ENCODE measurements at places on chromosomes 3 and 15.

GRCh38 chr3:58034738-58035523, 26.7 kb downstream of the FLNB start:
- DNase-seq, result no peak

GRCh38 chr3:127164615-127165014, 28.3 kb upstream of the PRR23E start:
- no peak for DNase-seq

DNA sequence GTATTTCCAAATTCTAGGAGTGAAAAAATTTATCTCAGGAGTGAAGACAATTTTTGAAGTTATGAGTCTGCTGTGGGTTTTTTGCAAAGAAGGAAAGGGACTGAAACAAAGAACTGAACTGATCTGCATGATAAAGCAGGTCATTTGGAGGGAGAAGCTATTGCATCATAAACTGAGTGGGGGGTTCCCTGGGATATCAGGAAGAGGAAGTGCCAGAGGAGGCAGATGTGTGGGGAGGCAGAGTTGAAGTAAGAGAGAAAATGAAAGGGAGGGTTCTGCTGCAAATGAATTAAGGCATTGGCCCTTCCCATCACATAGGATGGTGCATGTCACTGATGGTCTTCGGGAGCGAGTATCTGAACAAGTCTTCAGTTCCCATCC, 379.2 kb downstream of the VPS13C start:
- DNase-seq, result no peak

DNA sequence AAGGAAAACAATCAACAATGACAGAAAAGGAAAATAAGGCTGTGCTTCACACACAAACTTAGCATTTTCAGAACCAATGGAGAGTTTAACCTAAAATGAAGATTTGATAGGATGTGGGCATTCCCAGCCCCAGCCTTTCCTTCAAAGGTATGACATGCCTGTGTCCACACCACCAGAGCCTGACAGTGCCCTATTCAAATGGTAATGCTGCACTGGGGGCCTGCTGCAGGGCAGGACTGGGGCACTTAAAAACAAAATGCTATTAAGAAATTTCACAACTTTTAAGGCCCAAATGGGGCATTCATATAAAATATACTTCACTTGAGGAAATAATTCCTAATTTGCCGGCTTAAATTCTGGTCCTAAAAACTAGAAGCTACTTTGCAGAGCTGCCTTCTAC, 30.9 kb upstream of the TKT start:
- DNase-seq, result no peak

- DNase-seq, result no peak
Observed at GRCh38 chr3:160210341-160210740, 14.9 kb upstream of the C3orf80 start.

DNA sequence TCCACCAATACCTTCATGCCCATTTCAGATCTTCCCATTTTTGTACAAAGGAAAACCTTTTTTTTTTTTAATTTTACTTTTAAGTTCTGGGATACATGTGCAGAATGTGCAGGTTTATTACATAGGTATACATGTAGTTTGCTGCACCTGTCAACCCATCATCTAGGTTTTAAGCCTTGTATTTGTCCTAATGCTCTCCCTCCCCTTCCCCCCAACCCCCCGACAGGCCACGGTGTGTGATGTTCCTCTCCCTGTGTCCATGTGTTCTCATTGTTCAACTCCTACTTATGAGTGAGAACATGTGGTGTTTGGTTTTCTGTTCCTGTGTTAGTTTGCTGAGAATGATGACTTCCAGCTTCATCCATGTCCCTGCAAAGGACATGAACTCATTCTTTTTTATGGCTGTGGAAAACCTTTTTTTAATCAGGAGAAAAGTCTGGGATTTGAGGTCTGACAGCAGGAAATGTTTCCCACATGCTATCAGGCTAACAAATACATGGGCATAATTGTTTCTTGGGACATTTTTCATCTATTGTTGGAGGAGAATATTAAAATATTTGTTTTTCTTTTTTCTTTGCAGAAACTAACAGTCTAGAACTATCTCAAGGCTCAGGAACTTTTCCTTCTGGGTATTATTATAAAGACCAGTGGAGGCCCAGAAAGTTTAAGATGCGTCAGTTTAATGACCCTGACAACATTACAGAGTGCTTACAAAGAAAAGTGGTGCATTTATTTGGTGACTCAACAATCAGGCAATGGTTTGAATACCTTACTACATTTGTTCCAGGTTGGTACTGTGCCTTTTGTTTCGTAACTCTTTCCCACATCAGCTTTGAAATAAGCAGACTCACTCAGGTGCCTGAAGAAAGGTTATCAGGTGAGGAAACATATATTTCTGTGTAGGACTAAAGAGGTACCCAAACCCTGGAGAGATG, 32.8 kb upstream of the NFKBIZ start:
- DNase-seq, result no peak

GRCh38 chr15:77818484-77819047, 185.9 kb upstream of the LINGO1 start:
- DNase-seq, result no peak

DNA sequence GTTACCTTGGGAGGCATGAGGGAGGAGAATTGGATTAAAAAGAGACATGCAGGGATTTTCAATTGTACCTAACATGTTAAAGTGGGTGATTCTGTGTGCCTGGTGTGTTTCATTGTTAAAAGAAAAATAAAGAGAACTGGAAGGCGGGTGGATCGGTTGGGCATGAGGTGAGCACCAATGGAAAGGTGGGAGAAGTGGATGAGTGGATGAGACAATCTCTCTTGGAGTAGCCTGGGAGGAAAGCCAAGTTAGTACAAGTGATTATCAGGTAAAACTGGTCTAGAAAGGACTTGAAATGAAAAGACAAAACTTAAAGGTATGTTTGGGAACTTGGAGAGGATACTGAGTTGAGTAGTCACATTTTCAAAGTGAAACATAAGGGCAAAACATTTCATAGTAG, 12.1 kb downstream of the VEPH1 start:
- no peak for DNase-seq

- no peak for DNase-seq
Observed at GRCh38 chr3:4999531-5000184, 20.4 kb downstream of the BHLHE40 start.

GRCh38 chr3:45681221-45681620, 8.0 kb upstream of the SACM1L start:
- no peak for DNase-seq

DNA sequence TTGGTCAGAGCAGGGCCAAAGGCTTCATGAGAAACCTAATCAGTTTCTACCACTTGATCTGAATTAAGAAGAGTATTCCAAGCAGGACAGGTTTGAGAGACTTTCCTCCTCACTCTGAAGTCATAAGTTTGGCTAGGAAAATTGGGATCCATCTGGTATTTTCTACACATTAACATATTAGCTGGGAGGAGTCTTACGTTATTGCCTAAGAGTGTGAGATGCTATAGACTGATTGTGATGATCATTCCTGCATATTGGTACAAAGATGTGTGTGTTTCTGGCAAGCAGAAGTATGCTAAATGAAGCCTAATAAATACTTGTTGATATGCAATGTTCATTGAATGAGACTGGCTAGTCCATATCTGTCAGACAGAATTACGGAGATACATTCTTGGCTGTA, 73.5 kb upstream of the RASGRP1 start:
- no peak for DNase-seq

GRCh38 chr15:59168536-59168935, 38.1 kb upstream of the LDHAL6B start:
- peak; percentile 64 for DNase-seq

GRCh38 chr15:62894322-62895085, 148.0 kb upstream of the TPM1 start:
- DNase-seq, result peak; percentile 69

DNA sequence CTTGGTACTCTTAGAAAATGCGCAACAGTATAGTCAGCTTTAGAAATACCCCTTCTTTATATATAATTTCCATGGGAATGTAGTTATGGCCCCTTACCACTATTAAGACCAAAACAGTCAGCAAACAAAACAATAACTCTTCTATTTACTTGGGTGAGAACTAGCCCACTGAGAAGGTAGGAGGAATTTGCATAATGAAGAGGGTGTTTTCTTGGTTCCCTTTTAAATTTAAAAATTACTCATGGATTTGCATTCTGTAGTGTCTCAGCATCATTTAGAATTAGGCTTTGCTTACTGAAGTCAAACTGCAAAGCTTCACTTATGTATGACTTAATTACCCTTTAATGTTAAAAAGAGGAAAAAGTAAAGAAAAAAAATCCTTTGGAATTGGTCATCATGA, 350.8 kb downstream of the PTPRG start:
- DNase-seq, result no peak

DNA sequence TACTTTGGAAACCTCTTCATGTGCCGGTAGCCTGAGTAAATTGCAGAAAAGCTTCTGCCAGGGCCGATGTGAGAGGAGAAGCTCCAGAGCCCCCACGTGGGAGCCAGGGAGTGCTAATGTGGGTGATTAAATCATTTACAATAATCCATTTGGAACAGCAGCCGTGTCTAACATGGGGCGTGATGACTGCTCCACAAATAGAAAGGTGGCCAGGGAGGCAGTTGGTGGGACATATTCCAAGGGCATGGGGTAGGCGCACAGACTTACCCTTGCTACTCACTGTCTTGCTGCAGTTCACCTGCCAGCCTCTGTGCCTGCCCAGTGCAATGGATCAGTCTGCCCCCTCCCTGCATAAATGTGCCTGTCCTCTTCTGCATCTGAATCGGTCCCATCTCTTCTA, 39.3 kb upstream of the INSYN1 start:
- no peak for DNase-seq

GRCh38 chr3:175149675-175150074, 290.5 kb downstream of the NAALADL2 start:
- DNase-seq, result peak; percentile 43

- DNase-seq, result no peak
Observed at GRCh38 chr15:56234804-56235203, 8.9 kb downstream of the RFX7 start.

- no peak for DNase-seq
Observed at GRCh38 chr3:179189759-179190158, 41.6 kb downstream of the PIK3CA start.

- DNase-seq, result peak; percentile 79
Observed at GRCh38 chr3:38327335-38328009, 19.1 kb upstream of the XYLB start.

GRCh38 chr3:170636400-170636973, 50.6 kb upstream of the SLC7A14 start:
- no peak for DNase-seq

DNA sequence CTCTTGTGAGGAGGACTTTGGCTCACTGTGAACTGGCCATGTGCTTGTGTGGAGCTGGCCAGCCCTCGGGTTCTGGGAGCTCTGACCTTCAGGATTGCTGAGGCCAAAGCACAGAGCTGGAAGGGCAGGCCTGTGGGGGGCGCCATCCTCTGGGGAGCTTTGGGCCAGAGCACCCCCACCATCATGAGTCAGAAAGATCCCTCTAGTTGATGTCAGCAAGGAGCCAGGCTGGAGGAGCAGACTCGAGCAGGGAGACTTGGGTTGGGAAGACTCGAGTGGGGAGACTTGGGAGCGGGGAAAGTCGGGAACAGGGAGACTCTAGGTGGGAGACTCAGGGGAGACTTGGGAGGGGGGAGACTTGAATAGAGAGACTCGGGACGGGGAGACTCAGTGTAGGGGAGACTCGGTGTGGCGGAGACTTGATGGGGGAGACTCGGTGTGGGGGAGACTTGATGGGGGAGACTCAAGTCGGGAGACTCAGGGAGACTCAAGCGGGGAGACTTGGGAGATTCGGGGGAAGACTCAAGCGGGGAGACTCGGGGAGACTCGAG, 37.7 kb upstream of the PLXNA1 start:
- DNase-seq, result no peak

DNA sequence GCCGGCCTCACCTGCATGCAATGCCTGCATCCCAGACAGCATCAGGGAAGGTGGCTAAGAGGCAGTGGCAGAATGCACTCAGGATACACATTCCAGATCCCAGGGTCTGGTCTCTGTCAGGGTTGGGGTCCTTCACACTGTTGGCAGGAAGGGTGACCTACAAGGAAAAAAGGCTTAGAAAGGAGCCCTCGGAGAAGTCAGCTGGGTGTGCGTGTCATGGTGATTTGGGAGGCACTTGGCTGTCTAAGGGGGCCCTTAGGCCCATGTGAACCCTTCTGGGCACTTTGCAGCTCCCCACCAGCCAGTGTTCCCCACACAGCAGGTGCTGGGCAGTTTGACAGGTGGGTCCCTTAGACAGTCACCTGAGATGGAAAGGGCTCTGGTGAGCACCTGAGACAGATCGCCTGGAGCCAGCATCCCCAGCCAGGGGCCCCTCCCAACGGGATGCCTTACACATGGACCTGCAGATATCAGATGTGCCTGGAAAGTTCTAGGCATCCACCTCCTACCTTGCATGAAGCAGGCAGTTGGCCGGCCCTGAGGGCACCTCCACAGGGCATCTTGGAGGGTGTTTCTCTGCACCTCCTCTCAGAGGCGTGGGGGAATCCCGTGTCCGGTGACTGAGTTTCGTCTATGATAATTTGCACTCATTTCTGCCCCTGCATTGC, 131.6 kb downstream of the LRRK1 start:
- DNase-seq, result no peak

GRCh38 chr15:58548308-58549012, 116.7 kb downstream of the LIPC start:
- DNase-seq, result no peak

GRCh38 chr3:62319570-62320243, 53.6 kb downstream of the FEZF2 start:
- no peak for DNase-seq

DNA sequence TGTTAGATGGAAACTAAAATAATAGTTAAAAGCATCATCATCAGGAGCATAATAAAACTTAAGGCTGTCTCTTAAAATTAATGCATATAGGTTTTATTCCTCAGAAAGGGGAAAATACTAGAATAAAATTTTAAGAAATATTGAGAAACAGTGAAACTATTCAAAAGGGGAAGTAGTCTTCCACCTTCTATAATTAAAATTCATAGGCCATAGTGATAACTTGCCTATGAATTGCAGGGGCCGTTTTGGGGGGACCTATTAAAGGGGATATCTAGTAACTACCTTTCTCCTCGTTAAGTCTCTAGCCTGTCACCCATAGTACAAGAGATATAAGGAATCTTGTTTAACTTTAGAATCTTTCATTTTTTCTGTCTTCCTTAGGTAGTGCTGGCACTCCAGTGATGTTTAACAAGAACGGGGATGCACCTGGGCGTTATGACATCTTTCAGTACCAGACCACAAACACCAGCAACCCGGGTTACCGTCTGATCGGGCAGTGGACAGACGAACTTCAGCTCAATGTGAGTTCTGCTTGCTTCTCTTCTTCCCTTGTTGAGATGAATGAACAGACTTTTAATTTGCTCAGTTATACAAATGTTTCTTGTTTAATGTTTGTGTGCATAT, 600.4 kb downstream of the GRM7 start:
- no peak for DNase-seq

DNA sequence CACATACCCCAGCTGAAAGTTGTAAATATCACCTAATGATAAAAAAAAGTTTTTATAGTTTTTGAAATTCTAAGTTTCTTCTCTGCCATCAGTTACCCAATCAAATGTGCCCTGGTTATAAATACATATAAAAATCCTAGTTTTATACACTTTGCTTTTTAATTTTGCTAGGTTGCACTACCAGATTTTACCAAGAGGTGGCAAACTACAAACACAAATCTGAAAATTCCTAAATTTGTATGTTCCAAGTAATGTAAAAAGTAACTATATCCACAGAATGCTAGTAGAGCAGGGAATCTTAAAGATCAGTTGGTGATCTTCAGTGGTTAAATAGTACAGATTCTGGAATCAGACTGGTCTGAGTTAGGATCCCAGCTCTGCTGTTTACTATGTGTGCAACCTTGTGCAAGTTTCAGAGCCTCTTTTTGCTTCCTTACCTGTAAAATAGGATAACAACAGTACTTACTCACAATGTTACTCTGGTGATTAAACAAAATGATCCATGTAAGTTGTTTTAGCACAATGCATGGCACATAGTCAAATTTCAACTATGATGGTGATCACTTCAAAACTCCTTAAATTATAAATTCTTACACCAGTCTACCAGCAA, 11.0 kb downstream of the TRPM7 start:
- DNase-seq, result no peak

Data from A172 (cell line).